Suppressor macrophage (primary cell): ENCODE measurements at places on chromosomes 5 and 9.

- DNase-seq, result no peak
Observed at GRCh38 chr5:74310997-74311930, 329.3 kb downstream of the ENC1 start.

DNA sequence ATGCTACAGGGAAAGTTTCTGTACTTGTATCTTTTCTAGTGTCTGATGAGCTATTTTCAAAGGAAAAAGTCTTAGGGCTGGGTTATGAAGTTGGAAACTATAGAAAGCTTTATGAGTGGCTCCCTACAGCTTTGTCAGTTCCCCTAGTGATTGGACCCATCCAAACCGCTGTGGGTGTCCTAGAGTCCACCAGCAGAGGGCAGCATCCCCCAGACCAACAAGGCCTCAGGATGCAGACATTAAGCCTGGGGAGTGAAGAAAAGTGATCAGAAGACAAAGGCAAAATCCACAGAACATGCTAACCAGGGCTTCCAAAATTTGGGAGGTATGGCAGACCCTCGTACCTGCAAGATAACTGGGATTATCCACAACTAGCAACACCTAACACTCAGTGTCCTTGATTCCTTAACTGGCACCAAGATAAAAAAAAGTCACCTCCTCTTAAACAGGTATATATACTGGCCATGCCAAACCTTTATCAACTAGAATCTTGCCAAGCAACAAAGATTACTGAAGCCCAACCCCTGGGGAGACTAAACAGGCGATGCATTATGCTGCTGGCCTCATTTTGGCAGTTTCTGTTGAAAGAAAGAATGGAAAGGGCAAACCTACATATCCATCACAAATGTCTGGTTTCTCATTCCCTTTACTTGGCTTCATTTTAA lies 110.4 kb upstream of the NR5A1 start:
- peak; percentile 86 for DNase-seq

DNA sequence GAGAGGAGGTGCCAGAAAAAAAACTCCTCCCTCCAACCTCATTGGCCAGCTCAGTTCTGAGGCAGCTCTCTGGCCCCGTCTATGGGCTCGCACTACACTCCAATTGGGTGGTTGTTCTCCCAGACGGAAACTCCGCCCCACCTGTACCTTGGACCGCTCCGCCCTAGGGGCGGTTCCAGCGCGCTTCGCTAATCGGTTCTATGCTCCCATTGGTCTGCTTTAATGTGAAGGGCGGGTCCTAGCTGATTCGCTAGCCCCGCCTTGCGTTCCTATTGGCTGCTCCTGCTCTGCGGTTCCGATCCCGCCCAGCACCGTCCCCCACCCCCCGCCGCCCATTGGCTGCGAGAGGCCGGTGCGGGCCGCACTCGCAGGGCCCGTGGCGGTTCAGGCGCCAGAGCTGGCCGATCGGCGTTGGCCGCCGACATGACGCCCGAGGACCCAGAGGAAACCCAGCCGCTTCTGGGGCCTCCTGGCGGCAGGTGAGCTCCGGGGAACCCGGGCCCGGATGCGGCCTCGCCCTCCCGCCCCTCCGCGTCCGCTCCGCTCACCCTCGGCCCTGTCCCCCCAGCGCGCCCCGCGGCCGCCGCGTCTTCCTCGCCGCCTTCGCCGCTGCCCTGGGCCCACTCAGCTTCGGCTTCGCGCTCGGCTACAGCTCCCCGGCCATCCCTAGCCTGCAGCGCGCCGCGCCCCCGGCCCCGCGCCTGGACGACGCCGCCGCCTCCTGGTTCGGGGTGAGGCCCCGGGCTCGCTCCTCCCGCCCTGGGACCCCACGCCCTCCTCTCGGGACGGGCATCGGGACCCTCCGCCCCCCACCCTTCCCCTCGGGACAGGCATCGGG lies at the start of gene SLC2A8:
Gene SLC2A8, plus strand, starts transcription at position 362 of the 838 bp plus-strand sequence. Its CDS starts 62 bp downstream, at position 424.
- DNase-seq, result peak; percentile 99

DNA sequence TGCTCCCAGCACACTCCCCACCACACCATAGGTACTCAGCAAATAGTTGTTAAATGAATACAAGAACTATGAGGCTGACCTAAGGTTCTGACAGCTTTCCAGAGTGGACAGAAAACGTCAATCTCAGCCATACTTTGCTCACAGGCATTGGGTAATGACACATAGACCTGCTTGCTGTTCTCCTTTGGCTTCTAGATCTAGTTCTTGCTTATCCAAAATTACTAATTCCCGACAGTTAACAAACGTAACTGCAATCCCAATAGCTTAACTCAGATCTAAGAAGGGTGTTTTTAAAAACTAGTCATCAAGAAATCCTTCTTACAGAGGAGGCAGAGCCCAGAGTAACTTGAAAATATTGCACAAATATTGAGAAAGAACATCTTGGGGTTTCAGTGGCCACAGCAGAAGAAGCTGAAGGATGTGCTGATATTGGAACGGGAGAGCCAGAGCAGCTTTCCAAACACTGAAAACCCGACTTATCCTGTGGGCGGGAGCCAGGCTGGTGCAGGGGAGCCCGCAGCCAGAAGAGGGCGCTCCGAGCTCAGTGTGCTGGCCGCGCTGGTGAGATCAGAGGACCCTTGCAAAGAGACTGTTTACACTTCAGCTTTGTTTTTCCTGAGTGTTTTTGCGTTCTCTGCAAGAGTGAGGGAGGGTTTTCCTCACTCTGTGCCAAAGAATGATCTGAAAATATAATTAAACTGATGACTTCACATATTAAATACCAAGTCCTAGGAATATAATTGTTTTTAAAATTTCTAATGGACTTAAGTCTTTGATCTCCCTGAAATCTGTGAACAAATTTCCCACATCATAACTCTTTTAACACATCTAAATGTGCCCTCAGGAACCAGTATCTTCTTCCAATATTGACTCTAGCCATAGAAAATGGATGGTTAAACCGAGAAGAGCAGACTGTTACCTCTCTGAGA lies 30.3 kb downstream of the FGF1 start:
- peak; percentile 87 for DNase-seq

DNA sequence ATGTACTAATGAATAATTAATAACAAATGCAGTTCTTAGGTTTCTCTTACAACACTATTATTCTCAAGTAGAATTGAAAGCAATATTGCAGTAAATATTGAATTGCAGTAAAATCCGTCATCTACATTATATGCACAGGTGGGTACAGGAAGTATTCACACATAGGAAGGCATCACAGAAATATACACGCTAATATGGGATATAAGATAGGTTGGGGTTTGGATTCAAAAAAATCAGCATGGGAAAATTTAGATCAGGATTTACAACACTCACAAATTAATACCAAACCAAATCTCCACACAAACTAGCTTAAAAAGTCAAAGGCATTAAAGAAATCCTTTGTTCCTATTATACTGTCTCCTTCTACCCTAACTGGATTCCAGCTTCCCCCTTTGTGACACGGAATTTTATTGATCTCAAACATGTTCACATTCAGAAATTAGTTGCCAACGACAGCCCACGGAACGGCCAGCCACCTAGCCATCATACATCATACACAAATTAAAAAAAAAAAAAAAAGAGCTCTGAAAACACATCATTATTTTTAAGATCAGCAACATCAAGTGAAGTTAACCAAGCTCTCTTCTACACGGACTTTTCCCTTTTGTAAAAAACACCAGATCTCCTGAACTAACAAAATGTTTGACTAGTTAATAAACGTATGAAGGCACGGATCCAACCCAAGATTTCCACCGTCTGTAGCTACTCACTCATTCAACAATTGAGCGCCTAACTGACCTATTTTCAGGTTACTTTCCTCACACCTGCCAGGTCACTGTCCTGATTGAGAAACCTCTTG lies 2.2 kb downstream of the NR6A1 start:
- DNase-seq, result no peak
